Activated T-helper 1 cell treated with anti-CD3 and anti-CD28 coated beads, Interleukin-12 subunit alpha, Interleukin-12 subunit beta, Interleukin-2, Interleukin-4 antibody, amounts not matched to agents 30 ng/mL and 10 ng/mL and 1 ng/mL, durations not matched to agents 14 hours and 24 hours and 36 hours (primary cell): ENCODE measurements at places on chromosomes 4 and X.

DNA sequence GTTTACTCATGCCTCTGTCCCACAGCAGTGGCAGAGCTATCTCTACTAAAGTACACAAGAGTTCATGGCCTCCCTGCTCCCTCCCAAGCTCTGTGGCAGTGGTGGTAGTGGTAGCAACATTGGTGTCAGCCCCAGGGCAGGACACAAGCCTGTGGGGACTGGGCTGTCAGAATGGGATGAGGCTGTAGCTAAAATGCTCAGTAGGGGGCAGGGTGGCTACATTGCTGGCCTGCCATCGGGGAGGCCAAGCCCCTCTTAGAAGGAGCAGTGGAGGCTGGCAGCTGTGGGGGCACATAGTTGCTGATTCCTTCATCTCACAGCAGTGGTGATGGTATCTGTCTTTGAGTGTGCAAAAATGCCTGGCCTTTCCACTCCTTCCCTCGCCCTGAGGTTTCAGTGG lies 461.7 kb downstream of the PCDH18 start:
- no peak overlapping the region for H3K4me3 ChIP-seq
- H3K4me1 ChIP-seq, result no peaks in the 10 kb centered on the region
- H3K27me3 ChIP-seq, result no peaks in the 10 kb centered on the region
- H3K36me3 ChIP-seq, result no peaks in the 10 kb centered on the region
- DNase-seq, result no peak

- H3K27me3 ChIP-seq, result no peaks in the 10 kb centered on the region
- no peaks in the 10 kb centered on the region for H3K4me1 ChIP-seq
- no peak overlapping the region for H3K4me3 ChIP-seq
- no peak overlapping the region for H3K27ac ChIP-seq
- DNase-seq, result no peak
- H3K36me3 ChIP-seq, result no peaks in the 10 kb centered on the region
Observed at GRCh38 chr4:62601737-62602136, 1401.6 kb downstream of the ADGRL3 start.

- no peaks in the 10 kb centered on the region for H3K27me3 ChIP-seq
- no peak for DNase-seq
- H3K27ac ChIP-seq, result no peak overlapping the region
- peaks cover 16% of the 10 kb centered on the region for H3K4me1 ChIP-seq
- no peak overlapping the region for H3K4me3 ChIP-seq
Observed at GRCh38 chr4:155624478-155624877, 42.2 kb upstream of the GUCY1A1 start.

GRCh38 chr4:17027495-17027894 lies 129.1 kb upstream of the LDB2 start:
- no peaks in the 10 kb centered on the region for H3K27me3 ChIP-seq
- H3K4me1 ChIP-seq, result no peaks in the 10 kb centered on the region
- H3K4me3 ChIP-seq, result no peak overlapping the region
- no peak for DNase-seq
- no peak overlapping the region for H3K27ac ChIP-seq
- H3K36me3 ChIP-seq, result peaks cover 2% of the 10 kb centered on the region
